ENCODE measurements at places on chromosomes 12 and 14.

DNA sequence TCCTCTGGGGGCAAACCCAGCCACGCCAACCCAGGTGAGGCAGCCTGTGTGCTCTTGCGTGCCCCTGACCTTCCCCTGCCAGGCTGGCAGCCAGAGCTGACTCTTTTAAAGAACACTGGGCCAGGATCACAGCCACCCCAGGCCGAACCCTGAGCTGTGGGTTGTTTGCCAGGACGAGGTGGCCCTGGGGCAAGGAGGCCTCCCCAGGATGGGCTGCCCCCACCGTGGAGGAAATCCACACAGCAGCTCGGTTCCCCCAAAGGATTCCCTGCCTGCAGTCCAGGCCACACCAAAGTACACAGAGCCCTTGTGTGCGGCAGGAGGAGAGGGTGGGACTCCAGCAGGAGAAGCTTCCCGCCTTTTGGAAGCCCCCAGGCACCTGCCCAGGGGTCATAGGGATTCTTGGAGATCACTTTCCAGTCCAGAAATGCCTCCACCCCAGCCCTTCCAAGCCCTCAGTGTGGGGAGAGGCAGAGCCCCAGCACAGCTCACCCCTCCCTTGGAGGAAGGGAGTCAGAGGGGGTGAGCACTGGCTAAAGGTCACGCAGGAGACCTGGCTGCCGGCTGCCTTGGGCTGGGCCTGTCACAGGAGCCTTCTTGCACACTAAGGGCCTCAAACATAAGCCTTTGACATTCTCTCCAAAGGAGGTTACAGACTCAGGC is 115.6 kb downstream of the CALM1 start:
- DNase-seq: no peak

- no peak for DNase-seq
Measured at GRCh38 chr12:10965476-10965875, 21.2 kb downstream of the TAS2R50 start.

DNA sequence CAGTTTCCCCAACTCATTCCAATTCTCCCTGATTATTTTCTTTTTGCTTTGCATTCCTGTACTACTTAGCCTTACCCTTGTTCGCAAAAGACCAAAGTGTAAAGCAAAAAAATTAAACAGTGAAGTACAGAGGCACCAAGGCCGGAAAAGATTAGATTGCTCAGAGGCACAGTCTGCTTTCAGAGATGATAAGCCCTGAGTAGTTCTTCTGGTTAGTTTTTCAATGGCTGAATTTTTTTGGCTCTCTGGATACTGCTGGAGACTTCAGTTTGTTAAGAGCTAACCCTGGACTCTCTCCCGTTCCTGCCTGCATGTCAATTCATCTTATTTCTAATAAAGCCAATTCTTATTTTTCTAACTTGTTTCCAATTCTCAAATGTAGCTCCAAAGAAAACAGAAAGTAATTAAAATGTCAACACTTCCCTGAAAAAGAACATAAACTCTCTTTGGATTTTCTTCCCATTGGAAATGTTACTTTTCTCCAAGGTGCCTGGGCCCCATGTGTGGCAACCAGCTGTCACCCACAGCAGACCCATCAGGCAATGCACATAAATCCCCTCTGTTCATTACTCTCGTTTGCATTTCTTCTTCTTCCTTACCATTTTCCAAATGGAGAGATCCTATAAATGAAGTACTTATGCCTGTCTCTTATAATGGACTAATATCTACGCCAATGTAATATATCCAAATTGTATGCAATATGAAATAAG is 142.8 kb downstream of the BTG1 start:
- DNase-seq: no peak

GRCh38 chr14:53695692-53696214 is 260.9 kb downstream of the BMP4 start:
- no peak for DNase-seq

- no peak for DNase-seq
Measured at GRCh38 chr12:121823727-121824115, 19.9 kb downstream of the SETD1B start.

GRCh38 chr14:38074081-38074480 is 133.6 kb upstream of the SSTR1 start:
- DNase-seq: no peak

- no peak for DNase-seq
Measured at GRCh38 chr12:55051197-55051947, 31.6 kb downstream of the NEUROD4 start.

GRCh38 chr12:98606359-98606988 is 13.0 kb downstream of the SLC25A3 start:
- DNase-seq: no peak

DNA sequence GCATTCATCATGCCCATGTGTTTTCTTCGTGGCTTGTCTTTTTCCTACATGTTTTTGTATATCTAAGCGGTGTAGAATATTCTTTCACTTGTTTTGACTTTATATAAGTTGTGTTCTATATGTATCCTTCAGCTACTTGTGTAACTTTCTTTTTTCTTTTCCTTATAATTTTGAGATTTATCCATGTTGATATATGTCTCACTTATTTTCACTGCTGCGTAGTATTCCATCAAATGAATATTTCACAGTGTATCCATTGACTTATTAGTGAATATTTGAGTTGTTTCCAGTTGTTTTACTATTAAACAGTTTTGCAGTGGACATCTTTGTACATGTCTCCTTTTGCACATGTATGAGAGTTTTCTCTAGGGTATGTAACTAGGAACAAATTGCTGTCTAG is 43.9 kb downstream of the BORCS5 start:
- no peak for DNase-seq

GRCh38 chr14:24353559-24354481 is 14.0 kb upstream of the RIPK3 start:
- no peak for DNase-seq

DNA sequence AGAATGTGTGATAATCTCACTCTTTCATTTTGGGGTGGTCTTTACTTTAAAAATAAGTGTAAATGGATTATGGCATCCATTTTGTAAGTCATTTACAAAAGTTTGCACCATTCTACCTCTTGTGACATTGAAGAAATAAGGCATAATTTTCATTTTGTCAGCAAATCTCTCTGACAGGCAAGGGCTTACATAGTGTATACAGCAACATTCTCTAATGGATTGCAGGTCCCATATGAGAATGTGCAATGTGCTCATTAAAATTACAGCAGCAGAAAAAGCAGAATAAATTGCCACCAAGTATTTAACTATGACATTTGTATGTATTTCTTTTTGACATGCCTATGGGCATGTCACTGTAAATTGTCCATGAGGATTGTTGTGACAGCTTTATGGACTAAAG is 223.6 kb downstream of the TMEM117 start:
- DNase-seq: no peak

- no peak for DNase-seq
Measured at GRCh38 chr14:30283822-30284446, 275.0 kb upstream of the G2E3 start.

DNA sequence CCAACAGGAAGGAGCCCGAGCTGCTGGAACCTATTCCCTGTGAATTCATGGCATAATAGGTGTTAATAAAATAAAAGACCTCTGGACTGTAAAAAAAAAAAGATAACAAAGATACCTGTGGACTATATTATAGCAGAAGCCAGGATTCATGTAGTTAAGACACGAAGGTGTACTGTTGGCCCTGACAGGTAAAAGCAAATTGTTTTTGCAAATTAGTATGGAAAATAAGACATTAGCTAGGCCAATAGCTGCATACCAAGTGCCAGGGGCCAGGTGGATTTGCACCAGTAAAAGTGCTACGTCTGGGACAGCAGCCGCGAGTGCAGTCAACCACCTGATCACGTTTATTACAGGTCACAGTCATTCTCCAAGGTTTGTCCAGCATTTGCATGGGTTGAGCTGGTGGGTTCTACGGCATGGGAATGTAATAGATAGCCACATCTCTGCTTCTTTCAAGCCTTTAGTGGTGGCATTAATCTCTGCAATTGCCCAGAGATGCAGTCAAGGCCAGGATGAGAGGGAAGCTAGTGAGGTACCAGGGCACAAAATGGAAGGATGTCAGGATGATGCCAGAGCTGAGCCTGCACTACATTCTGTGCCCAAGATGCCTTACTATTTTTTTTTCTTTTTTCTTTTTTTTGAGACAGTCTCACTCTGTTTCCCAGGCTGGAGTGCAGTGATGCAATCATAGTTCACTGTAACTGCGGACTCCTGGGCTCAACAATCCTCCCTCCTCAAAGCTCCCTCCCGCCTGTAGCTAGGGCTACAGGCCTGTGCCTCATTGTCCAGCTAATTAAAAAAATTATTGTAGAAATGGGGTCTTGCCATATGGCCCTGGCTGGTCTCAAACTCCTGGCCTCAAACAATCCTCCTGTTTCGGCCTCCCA is 26.3 kb downstream of the TNFAIP2 start:
- no peak for DNase-seq

GRCh38 chr12:31300783-31301182 is 25.2 kb downstream of the SINHCAF start:
- no peak for DNase-seq

DNA sequence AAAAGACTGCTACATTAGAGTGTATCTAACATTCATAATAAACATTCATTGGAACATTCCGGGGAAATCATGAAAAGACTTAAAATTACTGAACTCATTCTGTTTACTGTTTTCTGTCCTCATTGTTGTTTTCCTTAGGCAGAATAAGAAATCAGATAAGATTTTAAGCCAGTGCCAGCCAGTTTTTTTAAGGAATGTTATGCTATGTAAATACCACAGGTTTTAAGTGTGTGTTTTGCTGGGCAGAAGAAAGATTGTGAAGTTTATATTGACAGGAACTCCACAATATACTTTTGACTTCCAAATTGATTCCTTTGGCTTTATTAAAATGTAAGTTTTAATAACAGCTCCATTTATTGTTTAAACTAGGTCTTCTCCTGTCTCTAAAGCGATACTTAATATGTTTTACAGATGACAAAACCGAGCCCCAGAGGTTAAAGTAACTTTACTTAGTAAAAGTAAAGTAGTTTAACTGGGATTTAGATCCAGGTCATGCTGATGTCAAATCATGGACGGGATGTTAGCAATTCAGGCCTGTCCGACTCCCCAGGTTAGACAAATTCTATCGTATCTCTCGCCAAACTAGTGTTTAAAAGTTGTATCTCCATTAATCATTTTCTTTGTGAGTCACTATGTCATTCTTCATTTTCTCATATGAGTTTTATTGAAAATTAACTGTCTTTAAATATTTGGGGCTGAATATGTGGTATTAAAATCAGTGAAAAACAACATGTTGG is 1.7 kb downstream of the LARP4 start:
- no peak for DNase-seq

DNA sequence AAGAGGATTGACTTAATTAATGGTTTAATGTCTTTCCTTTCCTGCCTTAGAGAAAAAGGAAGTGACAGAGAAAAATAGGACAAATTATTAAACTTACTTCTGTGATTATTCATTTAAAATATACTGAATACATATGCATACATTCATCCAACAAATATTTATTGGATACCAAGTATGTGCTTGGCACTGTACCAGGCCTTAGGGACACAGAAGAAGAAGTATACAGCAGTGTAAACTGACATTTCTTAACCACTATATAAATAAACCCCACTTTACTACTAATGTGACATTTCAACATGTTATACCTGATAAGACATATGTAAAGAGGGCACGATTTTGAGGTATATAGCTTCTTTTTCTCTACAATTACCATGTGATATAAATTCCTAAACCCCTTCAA is 53.6 kb downstream of the ERO1A start:
- no peak for DNase-seq

GRCh38 chr14:99612738-99613330 is 8.8 kb upstream of the CCDC85C start:
- no peak for DNase-seq

DNA sequence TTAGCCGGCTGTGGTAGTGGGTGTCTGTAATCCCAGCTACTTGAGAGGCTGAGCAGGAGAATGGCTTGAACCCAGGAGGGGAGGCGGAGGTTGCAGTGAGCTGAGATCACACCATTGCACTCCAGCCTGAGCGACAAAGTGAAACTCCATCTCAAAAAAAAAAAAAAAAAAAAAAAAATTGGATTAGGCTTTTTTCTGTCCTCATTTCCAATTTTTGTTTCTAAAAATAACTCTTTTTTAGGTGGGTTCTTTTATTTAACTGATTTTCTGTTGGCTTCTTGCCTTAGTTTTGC is 863.7 kb downstream of the LRFN5 start:
- DNase-seq: no peak

- DNase-seq: no peak
Measured at GRCh38 chr12:2833810-2834209, 1.0 kb downstream of the NRIP2 start.

DNA sequence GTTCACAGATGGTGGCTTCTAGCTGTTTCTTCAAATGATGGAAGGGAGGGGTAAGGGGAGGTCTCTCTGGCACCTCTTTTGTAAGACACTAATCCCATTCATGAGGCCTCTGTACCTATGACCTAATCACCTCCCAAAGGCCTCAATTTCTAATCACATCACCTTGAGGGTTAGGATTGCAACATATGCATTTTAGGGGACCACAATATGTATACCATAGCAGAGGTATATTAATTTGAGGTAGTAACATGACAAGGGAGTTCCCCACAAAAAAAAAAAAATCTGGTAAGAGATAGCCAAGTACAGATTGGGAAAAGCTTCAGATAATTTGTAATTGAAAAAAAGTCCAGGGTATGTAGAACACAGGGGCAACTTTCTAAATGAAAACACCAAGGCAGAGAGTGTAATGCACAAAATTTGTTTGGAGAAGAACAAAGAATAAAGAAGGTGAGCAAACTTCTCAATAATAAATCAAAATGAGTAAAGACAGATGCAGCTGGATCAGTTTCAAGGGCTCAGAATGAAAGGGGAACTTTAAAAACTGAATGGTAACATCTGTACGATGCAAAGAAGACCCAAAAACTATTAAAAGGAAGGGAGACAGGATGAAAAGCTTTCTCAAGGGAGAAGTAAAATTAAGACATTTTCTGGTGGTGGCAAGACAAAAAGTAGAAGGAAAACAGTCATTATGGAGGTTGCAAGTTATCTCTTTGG is 125.5 kb upstream of the DCN start:
- no peak for DNase-seq

GRCh38 chr12:62711631-62712241 is 223.2 kb downstream of the PPM1H start:
- no peak for DNase-seq

DNA sequence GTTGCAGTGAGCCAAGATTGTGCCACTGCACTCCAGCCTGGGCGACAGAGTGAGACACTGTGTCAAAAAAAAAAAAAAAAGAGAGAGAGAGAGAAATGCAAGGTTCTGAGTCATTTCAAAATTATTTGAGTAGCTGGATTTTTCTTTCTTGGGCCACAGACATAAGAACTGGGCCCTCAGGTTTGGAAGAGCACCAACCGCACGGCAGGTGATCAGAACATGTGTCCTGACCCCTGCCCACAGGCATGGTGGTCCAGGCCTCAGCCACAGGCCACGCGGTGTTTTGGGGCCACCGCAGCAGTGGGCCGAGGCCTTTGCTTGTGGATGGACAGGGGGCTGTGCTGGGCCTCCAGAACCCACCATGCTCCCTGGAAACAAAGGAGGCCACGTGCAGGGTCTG is 126.7 kb downstream of the CALM1 start:
- no peak for DNase-seq

- DNase-seq: peak; percentile 99
Measured at GRCh38 chr12:10128687-10129086, 1.3 kb downstream of the CLEC7A start.

GRCh38 chr14:32183151-32184058 is 18.4 kb upstream of the RNU6-7 start:
- no peak for DNase-seq

Measured in SIG-M5 (cell line).